ENCODE measurements at places on chromosomes 6 and 20. TPM values are rescaled to one million over a fixed set of nuclear protein-coding genes. Genes with fewer than 3 reads are reported as not detected.

The PRDM1 gene
- 1.1 TPM for total RNA-seq

The AVP gene
- not detected for total RNA-seq

The CLDN20 gene
- total RNA-seq = not detected

The JAG1 gene
- total RNA-seq = 29.1 TPM

The SAPCD1 gene
- 5.9 TPM for total RNA-seq

The OR2B6 gene
- not detected for total RNA-seq

The ZNF343 gene
- 3.7 TPM for total RNA-seq

The TDRD6 gene
- not detected for total RNA-seq

The C20orf96 gene
- total RNA-seq = 22.7 TPM

The NDUFAF4 gene
- 84.9 TPM for total RNA-seq

The CTCFL gene
- 0.82 TPM for total RNA-seq

The ARMC12 gene
- 0.78 TPM for total RNA-seq

The CDH4 gene
- 7.4 TPM for total RNA-seq

The MYB gene
- 7.6 TPM for total RNA-seq

The HS3ST5 gene
- 11.2 TPM for total RNA-seq

The CMTR1 gene
- 34.3 TPM for total RNA-seq

The BMP6 gene
- 2.1 TPM for total RNA-seq

The REPS1 gene
- total RNA-seq = 68.9 TPM

The COL19A1 gene
- not detected for total RNA-seq

The RNF182 gene
- total RNA-seq = 13.0 TPM

The SPDEF gene
- 0.15 TPM for total RNA-seq

The EDN3 gene
- total RNA-seq = 0.17 TPM

The IL17A gene
- not detected for total RNA-seq

The SAMD3 gene
- total RNA-seq = 1.9 TPM

The CGA gene
- not detected for total RNA-seq

The UST gene
- 31.9 TPM for total RNA-seq

The FOXQ1 gene
- total RNA-seq = not detected

The CENPB gene
- total RNA-seq = 51.6 TPM

The MYCT1 gene
- 3.3 TPM for total RNA-seq

The BCAS1 gene
- total RNA-seq = 0.19 TPM

The BPIFA1 gene
- total RNA-seq = not detected

The C6orf52 gene
- 1.5 TPM for total RNA-seq

The KHDC1 gene
- 4.3 TPM for total RNA-seq

The PRR18 gene
- 0.23 TPM for total RNA-seq

The DEFB116 gene
- total RNA-seq = not detected

The PSORS1C1 gene
- 0.52 TPM for total RNA-seq

The MCUR1 gene
- 37.3 TPM for total RNA-seq

The HEY2 gene
- 17.7 TPM for total RNA-seq

The HLA-DQB1 gene
- 1.2 TPM for total RNA-seq

The VNN1 gene
- not detected for total RNA-seq

The PBOV1 gene
- total RNA-seq = not detected

The GSTA2 gene
- total RNA-seq = not detected

The PHIP gene
- 56.2 TPM for total RNA-seq

The OARD1 gene
- total RNA-seq = 35.8 TPM

The ZSCAN23 gene
- 5.3 TPM for total RNA-seq

The SLC35D3 gene
- 0.57 TPM for total RNA-seq

The RAMACL gene
- total RNA-seq = 0.97 TPM

The ENPP3 gene
- total RNA-seq = not detected

The TMEM217 gene
- 0.60 TPM for total RNA-seq

The TULP1 gene
- 6.8 TPM for total RNA-seq
